ENCODE measurements at places on chromosomes 11 and 22.

DNA sequence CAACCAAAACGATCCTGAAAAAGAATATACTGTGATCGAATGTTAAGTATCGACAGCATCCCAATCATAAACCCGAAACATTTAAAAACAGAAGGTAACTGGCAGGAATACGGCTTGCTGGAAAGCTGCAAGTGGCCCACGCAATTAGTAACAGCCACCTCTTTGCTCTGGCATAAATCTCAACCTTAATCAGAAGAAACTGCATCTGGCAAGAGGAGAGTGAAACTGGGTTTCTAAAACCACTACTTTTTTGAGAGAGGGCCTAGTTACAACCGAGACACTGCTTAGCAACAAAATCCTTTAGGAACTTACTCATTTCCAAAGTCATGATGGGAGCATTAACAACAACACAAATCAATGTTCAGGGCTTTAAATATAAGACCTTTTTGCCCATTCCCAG lies 7.9 kb downstream of the NCAPD3 start:
- DNase-seq = no peak

- no peak for DNase-seq
Measured at GRCh38 chr11:71244116-71244810, 8.1 kb downstream of the SHANK2 start.

GRCh38 chr11:5282628-5283027 lies 12.9 kb upstream of the HBE1 start:
- DNase-seq = no peak

DNA sequence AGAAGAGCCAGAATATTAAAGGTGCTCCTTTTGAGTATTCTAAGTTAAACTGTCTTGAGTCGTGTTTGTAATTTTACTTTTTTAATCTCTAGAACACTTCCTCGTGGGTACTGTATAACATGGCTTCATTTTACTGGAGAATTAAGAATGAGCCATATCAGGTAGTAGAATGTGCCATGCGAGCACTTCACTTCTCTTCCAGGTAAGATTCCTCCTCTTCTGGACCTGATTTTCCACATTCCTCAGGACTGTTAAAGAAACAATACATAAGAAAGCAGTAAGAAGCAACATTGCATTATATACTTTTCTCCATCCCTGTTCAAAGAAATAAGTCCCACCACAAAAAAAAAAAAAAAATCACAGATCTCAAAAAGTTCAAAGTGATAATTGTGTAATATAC lies 37.9 kb downstream of the TTC17 start:
- no peak for DNase-seq

- no peak for DNase-seq
Measured at GRCh38 chr11:14773755-14774154, 118.3 kb downstream of the CYP2R1 start.

GRCh38 chr11:71284525-71285092 lies 32.2 kb upstream of the SHANK2 start:
- no peak for DNase-seq

DNA sequence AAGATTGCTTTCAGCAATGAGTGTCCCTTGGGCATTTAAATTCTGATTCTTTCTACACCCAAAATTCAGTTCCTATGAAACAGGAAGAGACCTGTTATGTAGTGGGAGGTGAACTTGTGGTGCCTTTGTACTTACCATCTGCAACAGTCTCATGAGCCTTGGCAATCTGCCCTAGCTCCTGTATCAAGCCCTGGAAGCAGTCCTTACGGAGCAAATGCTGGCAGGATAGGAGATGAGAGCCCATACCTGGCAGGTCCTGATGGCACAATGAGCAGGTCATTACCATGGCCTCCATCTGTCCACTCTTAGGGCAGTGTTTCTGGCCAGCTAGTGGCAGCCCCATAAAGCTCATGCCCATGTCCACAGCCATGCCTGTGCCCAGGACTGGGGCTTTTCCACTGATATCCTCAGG lies 10.8 kb downstream of the TRIM66 start:
- no peak for DNase-seq

- DNase-seq = no peak
Measured at GRCh38 chr22:29670626-29671025, 49.2 kb upstream of the CABP7 start.

- no peak for DNase-seq
Measured at GRCh38 chr11:46335890-46336562, 11.2 kb upstream of the DGKZ start.

DNA sequence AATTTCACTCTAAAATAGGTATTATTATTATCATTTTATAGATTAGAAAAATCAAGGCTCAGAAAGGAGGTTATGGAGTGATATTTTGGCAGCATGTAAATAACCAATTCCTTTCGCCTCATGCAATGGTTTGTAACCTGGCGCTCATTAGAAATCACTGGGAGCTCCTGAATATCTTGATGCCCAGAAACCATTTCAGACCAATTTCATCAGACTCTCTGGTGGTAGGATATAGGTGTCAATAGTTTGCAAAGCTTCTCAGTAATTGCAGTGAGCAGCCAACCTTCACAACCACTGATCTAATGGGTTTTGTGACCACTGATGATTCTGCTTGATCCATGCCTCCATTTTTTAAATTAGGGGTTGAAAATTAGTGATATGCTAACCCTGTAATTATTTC lies 57.8 kb upstream of the ZC3H12C start:
- DNase-seq = no peak

DNA sequence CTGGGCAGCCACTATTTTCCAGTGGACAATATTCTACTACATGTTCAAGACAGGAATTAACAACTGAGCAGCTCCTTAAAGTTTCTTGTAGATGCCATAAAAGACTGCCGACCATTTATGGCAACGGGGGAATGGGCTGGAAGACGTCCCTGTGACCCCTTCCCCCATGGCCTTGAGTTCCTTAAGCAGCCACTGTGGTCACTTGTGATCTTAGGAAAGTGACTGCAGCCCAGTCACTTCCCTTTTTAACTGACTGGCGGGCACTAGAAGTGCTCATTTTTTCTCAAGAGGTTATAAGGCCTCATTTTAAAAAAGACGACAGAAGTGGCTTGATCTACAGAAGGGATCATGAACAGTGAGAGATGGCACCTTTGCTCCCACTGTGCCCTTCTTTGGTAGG lies 153.2 kb upstream of the NARS2 start:
- DNase-seq = no peak

GRCh38 chr22:17888439-17888838 lies 114.2 kb upstream of the BID start:
- DNase-seq = no peak

- no peak for DNase-seq
Measured at GRCh38 chr11:125102510-125102909, 8.9 kb downstream of the TMEM218 start.

DNA sequence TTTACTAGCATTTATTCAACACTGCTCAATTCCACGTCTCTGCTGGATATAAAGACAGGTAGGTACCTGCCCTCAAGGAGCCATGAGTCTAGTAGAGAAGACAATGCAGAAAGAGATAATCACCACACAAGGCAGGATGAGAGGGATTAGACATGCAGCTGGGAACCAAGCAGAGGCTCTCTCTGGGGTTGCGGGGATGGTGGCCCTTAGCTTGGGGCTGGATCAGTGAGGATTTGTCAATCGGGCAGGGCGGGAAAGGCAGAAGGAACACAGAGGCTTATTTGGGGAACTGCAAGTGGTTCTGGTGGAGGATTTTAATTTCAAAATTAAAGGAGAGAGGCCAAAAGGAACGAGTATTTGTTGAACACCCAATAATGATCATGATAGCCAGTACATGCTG lies 8.5 kb upstream of the DMC1 start:
- DNase-seq = no peak

GRCh38 chr11:63737718-63738117 lies 30.9 kb downstream of the ZFTA start:
- DNase-seq = no peak

GRCh38 chr22:20107951-20108756 lies 7.8 kb upstream of the RANBP1 start:
- no peak for DNase-seq

DNA sequence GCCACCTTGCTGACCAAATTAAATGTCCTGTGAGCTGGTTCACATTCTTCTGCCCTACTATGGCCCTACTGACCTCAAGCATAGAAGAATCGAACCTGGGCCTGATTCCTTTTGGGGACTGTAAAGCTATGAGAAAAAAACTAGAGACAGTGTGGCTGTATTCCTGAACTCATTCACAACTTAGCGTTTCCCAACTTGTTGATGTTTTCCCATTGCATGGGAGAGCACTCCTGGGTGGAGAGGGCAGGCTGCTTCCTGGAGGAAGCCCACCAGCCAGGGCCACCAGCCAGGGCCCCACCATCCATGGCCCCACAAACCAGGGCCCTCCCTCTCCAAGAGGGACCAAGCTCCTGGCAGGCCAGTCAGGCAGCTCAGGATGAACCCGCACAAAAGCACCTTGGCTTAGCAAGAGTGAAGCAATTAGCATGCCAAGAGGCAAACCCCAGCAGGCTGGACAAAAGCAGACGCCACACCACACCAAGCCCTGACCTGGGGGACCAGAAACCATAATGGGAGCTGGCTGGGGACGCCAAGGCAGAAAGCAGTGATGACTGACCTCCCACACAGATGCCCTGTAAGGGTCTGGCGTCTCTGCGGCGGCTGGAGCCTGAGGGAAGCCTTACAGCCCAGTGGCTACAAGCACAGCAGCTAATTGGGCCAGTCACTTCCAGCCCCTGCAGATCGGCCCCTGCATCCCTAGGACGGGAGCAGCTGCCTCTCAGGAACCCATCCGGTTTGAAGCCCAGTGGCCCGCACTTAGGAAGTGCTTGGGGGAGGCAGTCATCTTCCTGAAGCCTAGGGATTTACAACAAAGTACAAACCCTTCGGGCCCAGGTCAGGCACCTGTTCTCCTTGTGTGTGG lies 2.1 kb downstream of the CERK start:
- no peak for DNase-seq
